ENCODE measurements at places on chromosomes 2 and 18. TPM values are rescaled to one million over a fixed set of nuclear protein-coding genes. Genes with fewer than 3 reads are reported as not detected.

The SIGLEC15 gene
- not detected for total RNA-seq

The SERPINB3 gene
- total RNA-seq: not detected

The GRHL1 gene
- total RNA-seq: 0.55 TPM

- DNase-seq: no peak
Measured at GRCh38 chr2:97355887-97356286, 233.8 kb downstream of the ANKRD36B start.

DNA sequence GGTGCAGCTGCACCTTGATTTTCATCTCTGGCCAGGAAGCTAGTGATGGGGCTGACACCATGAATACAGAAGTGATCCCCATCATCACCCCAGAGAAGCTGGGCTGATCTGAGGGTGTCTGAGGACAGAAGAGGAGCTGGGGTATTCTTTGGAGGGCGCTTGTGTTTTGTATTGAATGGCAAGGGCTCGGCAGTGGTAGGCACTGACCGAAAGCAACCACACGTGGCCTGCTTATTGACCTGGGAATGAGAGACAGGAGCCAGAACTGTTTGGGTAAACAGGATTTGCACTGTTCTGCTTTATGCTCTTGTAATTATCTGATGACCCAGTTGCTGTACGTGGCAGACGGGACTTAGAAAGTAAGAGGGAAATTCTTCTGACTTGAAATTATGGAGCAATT, 62.6 kb upstream of the RPL31 start:
- no peak for DNase-seq
